ENCODE measurements at places on chromosomes 2 and 18. TPM values are rescaled to one million over a fixed set of nuclear protein-coding genes. Genes with fewer than 3 reads are reported as not detected.

RGPD4 gene
- polyA plus RNA-seq, result not detected

GRCh38 chr2:68512966-68513365, 45.6 kb downstream of the APLF start:
- no peak overlapping the region for H3K4me3 ChIP-seq
- H3K36me3 ChIP-seq, result no peaks in the 10 kb centered on the region
- H3K27me3 ChIP-seq, result no peaks in the 10 kb centered on the region
- no peak overlapping the region for H3K27ac ChIP-seq
- DNase-seq, result no peak
- no peaks in the 10 kb centered on the region for H3K4me1 ChIP-seq

- H3K36me3 ChIP-seq, result no peaks in the 10 kb centered on the region
- H3K27ac ChIP-seq, result no peak overlapping the region
- DNase-seq, result no peak
- no peaks in the 10 kb centered on the region for H3K27me3 ChIP-seq
Measured at GRCh38 chr18:48657447-48658120, 118.8 kb downstream of the CTIF start.

SERPINB7 gene
- not detected for polyA plus RNA-seq

GRCh38 chr2:147327613-147328012, 517.2 kb upstream of the ACVR2A start:
- no peaks in the 10 kb centered on the region for H3K4me1 ChIP-seq
- no peak for DNase-seq

DNA sequence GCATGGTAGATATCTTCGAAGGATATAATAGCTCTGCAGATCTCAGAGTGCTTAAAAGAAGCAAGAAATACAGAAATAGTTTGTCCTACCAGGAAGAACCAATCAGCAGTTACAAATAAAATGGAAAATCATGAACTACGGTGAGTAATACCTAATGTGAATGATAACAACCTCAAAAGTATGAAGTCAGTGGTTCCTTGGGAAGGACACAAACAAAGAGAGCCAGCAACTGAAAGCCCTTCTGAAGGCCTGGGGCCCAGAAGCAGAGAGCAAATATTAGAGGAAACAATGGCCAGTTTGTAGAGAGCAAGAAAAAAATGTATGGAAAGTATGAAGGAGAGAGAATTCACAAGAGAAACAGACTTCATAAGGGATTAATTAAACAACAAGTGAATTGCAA, 226.8 kb upstream of the CHST9 start:
- H3K27ac ChIP-seq, result no peak overlapping the region
- no peaks in the 10 kb centered on the region for H3K36me3 ChIP-seq
- no peak for DNase-seq
- H3K27me3 ChIP-seq, result no peaks in the 10 kb centered on the region
- H3K4me1 ChIP-seq, result no peaks in the 10 kb centered on the region
- no peak overlapping the region for H3K4me3 ChIP-seq
